ENCODE measurements at places on chromosomes 1 and 21. TPM values are rescaled to one million over a fixed set of nuclear protein-coding genes. Genes with fewer than 3 reads are reported as not detected.

TTLL7 gene
- total RNA-seq: 19.1 TPM

CLCA1 gene
- total RNA-seq: not detected

LORICRIN gene
- not detected for total RNA-seq

WNT3A gene
- total RNA-seq: not detected

KRTAP26-1 gene
- not detected for total RNA-seq

RNU1-4 gene
- total RNA-seq: 15,401 TPM

NTMT2 gene
- 3.5 TPM for total RNA-seq

CD84 gene
- 7.7 TPM for total RNA-seq

CNIH3 gene
- total RNA-seq: 0.88 TPM

PLA2G4A gene
- total RNA-seq: 6.7 TPM

FCRL2 gene
- not detected for total RNA-seq

TSPEAR gene
- 1.6 TPM for total RNA-seq

PARK7 gene
- 284 TPM for total RNA-seq

AQP10 gene
- total RNA-seq: not detected

TAF13 gene
- 56.7 TPM for total RNA-seq

ERVH48-1 gene
- not detected for total RNA-seq

CRYAA gene
- total RNA-seq: not detected

CASP9 gene
- total RNA-seq: 9.8 TPM

ANKRD35 gene
- total RNA-seq: 2.0 TPM

SAMSN1 gene
- total RNA-seq: 3.8 TPM

HAO2 gene
- total RNA-seq: not detected

KMO gene
- 0.47 TPM for total RNA-seq

ACKR1 gene
- total RNA-seq: 38.0 TPM
